CD8-positive, alpha-beta memory T cell (primary cell): ENCODE measurements at places on chromosomes 3 and 15.

DNA sequence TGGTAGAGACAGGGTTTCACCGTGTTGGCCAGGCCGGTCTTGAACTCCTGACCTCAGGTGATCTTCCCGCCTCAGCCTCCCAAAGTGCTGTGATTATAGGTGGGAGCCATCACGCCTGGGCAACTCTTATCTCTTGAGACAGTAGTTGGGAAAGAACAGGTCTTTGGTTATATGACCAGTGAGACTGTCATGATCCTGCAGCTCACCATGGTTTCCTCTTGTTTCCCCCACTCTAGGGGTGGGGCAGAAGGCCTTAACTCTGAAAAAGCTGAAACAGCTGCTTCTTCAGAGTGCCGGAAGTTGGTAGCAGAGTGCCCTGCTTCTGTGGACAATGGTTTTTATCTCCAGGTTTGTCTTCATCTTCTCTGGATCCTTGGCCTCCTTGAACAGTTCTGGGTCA lies 4.7 kb upstream of the TYRO3 start:
- no peak for DNase-seq

- DNase-seq: no peak
Measured at GRCh38 chr15:85178308-85178707, 196.7 kb downstream of the PDE8A start.

GRCh38 chr3:57709559-57709958 lies 16.7 kb upstream of the DENND6A start:
- no peak for DNase-seq

- no peak for DNase-seq
Measured at GRCh38 chr3:161770484-161771386, 274.1 kb downstream of the OTOL1 start.

DNA sequence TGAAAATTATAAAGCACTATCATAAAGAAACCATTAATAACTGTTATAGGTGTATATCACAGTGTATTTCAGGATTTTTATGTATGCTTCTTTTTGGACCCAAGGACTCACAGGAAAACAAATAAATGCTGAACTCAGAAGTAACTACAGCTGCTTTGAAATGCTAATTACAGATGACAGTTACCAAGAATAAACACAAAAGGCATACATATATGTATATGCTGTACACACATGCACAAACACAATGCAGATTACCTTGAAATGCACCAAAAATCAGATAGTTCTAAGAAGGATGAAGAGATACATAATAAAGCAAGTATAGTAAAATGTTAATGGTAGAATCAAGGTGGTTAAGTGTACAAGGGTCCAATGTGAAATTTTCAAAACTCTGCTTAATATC lies 52.2 kb downstream of the ZNF280D start:
- no peak for DNase-seq

GRCh38 chr3:20865803-20866202 lies 679.8 kb upstream of the SGO1 start:
- no peak for DNase-seq

- peak; percentile 64 for DNase-seq
Measured at GRCh38 chr3:125119752-125120378, 64.1 kb upstream of the HEG1 start.

DNA sequence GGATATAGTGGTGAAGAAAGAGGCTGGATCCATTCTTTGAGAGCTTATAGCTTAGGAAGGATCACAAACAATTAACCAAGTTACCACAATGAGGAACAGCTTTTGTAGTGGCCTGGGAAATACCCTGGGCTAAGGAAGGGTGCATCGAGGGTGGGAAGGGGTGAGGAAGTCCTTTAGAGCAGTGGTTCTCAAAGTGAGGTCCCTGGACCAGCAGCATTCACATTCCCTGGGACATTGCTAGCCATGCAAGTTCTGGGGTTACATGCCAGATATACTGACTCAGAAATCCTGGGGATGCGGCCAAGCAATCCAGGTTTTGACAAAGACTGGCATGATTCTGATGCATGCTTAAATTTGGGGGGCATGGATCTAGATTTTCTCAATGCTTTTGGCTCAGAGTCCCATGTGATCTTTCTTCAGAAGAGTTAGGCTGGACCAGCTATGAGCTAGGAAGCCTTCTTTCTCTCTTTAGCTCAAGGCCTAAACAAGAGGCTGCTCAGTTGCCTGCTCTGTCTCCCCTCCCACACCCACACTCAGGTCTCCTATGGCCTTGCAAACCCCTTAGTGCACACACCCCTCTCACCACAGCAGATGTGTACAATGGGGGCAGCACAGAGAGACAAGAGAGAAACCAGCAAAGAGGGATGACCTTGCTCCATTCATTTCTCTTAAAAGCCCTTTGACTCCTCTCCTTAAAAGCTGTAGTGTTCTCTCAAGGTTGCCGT lies 1.8 kb upstream of the CCR1 start:
- no peak for DNase-seq
